ENCODE measurements at places on chromosomes 1 and 21.
A peak's percentile ranks its signal among the peaks of the same experiment; 100 is the strongest.

GRCh38 chr1:5887971-5888361 is 104.3 kb downstream of the NPHP4 start:
- no peaks in the 10 kb centered on the region for H3K36me3 ChIP-seq
- no peak overlapping the region for H3K4me3 ChIP-seq
- no peaks in the 10 kb centered on the region for H3K27me3 ChIP-seq
- no peaks in the 10 kb centered on the region for H3K4me1 ChIP-seq
- DNase-seq, result no peak

- no peaks in the 10 kb centered on the region for H3K4me1 ChIP-seq
- no peaks in the 10 kb centered on the region for H3K36me3 ChIP-seq
- DNase-seq, result no peak
- no peak overlapping the region for H3K4me3 ChIP-seq
Measured at GRCh38 chr1:233675893-233676292, 62.0 kb downstream of the KCNK1 start.

- no peaks in the 10 kb centered on the region for H3K27me3 ChIP-seq
- H3K4me3 ChIP-seq, result no peak overlapping the region
- no peaks in the 10 kb centered on the region for H3K4me1 ChIP-seq
- no peak for DNase-seq
- H3K27ac ChIP-seq, result no peak overlapping the region
Measured at GRCh38 chr1:191065771-191066170, 588.1 kb upstream of the BRINP3 start.

GRCh38 chr1:228935198-228935663 is 200.0 kb downstream of the RHOU start:
- H3K27me3 ChIP-seq, result no peaks in the 10 kb centered on the region
- no peak overlapping the region for H3K27ac ChIP-seq
- no peak overlapping the region for H3K4me3 ChIP-seq
- DNase-seq, result no peak
- H3K4me1 ChIP-seq, result peaks cover 38% of the 10 kb centered on the region
- H3K36me3 ChIP-seq, result no peaks in the 10 kb centered on the region

GRCh38 chr1:205939690-205940330 is 3.4 kb downstream of the SLC26A9 start:
- H3K27me3 ChIP-seq, result peaks cover 34% of the 10 kb centered on the region
- H3K36me3 ChIP-seq, result no peaks in the 10 kb centered on the region
- DNase-seq, result peak; percentile 11
- H3K4me3 ChIP-seq, result no peak overlapping the region
- H3K4me1 ChIP-seq, result no peaks in the 10 kb centered on the region

- H3K4me3 ChIP-seq, result no peak overlapping the region
- H3K27ac ChIP-seq, result no peak overlapping the region
Measured at GRCh38 chr1:210301615-210302000, 27.1 kb upstream of the HHAT start.

- peaks cover 44% of the 10 kb centered on the region for H3K27me3 ChIP-seq
- H3K4me1 ChIP-seq, result peaks cover 11% of the 10 kb centered on the region
- no peak overlapping the region for H3K4me3 ChIP-seq
- no peaks in the 10 kb centered on the region for H3K36me3 ChIP-seq
- no peak for DNase-seq
- no peak overlapping the region for H3K27ac ChIP-seq
Measured at GRCh38 chr21:44696572-44696971, 400 bp upstream of the KRTAP10-12 start.

DNA sequence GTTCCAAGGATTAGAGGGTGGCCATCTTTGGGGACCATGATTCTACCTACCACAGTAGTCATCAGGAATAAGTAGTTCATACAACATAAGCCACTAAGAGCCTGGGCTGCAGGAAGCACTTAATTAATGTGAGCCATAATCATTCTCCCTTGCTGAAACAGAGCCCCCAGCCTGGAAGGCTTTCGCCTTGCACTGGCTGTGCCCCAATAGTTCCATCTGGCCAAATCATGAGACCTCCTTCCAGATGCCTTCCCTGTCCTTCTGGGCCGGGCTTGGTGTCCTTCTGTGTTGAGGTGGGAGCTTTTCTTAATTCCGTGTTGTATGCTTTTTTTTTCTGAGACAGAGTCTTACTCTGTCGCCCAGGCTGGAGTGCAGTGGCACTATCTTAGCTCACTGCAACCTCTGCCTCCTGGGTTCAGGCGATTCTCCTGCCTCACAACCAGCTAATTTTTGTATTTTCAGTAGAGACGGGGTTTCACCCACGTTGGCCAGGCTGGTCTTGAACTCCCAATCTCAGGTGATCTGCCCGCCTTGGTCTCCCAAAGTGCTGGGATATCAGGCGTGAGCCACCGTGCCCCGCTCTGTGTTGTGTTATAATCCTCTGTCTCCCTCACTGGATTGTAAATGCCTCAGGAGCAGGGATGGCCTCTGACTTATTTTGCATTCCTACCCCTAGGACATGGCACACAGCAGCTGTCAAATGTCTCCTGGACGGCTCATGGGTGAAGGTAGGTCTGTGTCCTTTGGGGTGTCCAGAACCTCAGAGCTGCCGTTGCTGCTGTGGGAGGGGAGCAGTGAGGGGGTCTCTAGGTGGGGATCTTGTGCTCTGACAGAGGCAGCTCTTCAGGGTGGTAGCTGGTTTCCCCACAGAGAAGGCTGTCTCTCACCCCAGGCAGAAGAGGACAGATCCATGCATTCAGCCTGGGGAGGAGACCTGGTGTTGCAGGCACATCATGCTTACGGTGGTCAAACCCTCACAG is 10.1 kb downstream of the GNG4 start:
- H3K27ac ChIP-seq, result no peak overlapping the region
- H3K4me1 ChIP-seq, result peaks cover 28% of the 10 kb centered on the region
- no peak for DNase-seq
- H3K36me3 ChIP-seq, result no peaks in the 10 kb centered on the region
- H3K27me3 ChIP-seq, result peaks cover 19% of the 10 kb centered on the region

GRCh38 chr1:51541313-51542050 is 22.4 kb upstream of the EPS15 start:
- peaks cover 17% of the 10 kb centered on the region for H3K4me1 ChIP-seq
- H3K4me3 ChIP-seq, result no peak overlapping the region
- peak overlapping the region; percentile 60 for H3K27ac ChIP-seq
